ENCODE measurements at places on chromosomes 1 and 21.

DNA sequence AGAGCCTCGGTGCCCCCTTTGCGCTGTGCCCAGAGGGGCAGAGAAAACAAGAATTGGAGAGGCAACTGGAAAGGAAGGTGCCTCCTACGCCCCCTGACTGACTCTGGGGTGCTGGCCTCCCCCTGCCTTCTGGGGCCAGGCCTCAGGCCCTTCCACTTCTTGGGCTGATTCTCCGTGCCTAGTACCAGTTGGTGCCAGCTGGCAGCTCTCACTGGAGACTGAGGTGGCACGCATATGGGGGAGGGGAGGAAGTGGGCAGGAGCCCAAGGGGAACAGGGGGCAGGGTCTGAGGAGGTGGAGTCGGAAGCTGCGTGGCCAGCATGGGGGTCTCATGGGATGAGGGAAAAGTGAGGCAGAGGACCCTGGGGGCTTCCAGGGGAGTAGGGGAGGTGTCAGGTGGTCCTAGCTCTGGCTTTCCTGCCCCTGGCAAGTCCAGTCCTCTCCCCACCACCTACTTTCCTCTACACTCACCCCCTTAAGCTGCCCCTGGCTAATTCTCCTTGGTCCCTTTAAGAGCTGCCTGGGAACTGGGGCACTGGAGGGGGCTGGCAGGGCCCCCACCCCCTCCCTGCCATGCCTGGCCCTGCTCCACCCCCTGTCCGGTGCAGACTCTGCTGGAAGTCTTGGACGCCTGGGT is 6.5 kb upstream of the SEMA4A start:
- DNase-seq: no peak

- no peak for DNase-seq
These were observed 5.0 kb downstream of the ATXN7L2 start for GRCh38 chr1:109488696-109489095.

GRCh38 chr1:185487936-185488335 is 170.9 kb upstream of the IVNS1ABP start:
- DNase-seq: no peak

DNA sequence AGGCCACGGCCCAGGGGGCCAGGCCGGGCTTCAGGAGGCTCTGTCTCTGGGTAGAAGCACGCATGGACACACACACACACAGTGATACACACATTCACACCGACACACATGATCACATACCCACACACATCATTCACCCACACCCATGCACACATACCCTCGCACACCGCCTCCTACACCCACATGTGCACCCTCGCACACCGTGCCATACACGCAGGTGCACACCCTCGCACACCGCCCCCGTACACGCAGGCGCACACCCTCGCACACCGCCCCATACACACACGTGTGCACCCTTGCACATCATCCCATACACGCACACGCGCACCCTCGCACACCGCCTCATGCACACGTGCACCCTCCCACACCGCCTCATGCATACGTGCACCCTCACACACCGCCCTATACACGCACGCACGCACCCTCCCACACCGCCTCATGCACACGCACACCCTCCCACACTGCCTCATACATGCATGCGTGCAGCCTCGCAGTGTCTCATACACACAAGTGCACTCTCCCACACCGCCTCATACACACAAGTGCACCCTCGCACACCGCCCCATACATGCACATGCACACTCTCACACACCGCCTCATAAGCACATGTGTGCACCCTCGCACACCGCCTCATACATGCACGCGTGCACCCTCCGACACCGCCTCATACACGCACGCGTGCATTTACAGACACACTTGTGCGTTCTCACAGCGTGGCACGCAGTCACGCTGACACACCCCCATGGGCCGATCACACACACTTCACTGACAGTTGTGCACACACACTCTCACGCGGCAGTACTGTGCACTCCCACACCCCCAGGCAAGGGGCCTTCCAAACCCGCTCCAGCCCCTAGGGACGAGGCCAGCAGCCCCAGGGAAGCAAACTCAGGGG is 128.1 kb downstream of the SIK1 start:
- no peak for DNase-seq

DNA sequence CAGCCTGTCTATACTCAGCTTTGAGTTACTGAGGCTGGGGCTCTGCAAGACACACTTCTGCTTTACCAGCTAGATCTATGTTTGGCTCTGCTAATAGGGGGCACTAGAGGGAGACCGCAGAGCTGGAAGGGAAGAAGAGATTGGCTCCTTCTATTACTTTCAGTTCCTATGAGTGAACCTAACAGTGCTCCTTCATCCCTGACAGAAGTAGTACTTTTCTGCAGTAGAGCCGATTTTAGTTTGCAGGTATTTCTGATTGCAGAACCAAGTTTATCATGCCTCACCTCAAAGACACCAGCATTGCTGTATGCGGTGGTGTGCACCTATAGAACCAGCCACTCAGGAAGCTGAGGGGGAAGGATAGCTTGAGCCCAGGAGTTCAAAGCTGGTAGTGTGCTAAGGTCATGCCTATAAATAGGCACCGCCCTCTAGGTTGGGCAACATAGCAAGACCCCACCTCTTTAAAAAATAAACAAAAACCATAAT is 5.7 kb upstream of the ZDHHC18 start:
- DNase-seq: no peak

DNA sequence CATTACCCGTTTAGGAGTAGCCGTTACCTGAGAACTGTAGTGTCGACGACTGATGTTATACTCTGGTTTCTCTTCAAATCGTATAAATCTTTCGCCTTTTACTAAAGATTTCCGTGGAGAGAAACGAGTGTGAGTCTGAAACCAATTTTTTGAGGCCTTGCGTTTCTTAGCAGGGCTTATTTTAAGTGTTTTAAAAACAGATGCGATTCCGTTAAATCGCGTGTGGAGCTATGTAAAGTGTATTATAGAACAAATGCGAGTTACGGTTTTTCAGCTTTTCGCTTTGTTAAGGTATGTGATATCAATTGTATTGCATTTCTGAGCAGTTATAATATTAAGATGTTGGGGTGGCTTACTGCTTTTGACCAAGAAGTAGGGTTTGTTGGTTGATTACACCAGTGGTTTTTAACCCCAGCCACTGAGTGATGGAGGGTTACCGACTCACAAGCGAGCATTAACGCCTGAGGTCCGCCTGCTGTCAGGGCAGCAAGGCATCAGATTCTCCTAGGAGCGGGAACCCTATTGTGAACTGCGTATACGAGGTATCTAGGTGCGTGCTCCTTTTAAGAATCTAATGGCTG is 18.0 kb downstream of the KIAA2013 start:
- peak; percentile 58 for DNase-seq

GRCh38 chr1:169295846-169296245 is 71.8 kb downstream of the NME7 start:
- no peak for DNase-seq

- no peak for DNase-seq
These were observed 570 bp downstream of the KCND3 start for GRCh38 chr1:111988743-111989453.

GRCh38 chr1:67274623-67275325 is 32.9 kb upstream of the IL12RB2 start:
- DNase-seq: no peak

DNA sequence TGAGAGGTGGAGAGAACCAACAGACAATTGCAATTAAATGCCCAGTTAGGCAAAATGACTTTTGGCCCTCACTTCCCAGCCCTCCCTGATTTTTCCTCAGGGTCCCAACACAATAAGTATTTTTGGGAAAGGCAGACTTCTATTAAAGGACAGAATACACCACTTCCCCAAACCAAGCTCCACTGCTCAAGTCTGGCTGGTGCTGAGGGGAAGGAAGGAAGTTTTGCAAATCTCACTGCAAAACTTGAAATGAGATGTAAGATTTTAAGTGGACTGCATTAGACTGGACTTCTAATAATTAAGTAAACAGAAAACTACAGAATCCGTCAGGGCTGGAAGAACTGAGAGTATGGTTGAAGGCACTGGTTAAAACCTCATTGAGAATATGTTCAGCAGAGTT is 32.2 kb upstream of the CD1D start:
- DNase-seq: no peak

DNA sequence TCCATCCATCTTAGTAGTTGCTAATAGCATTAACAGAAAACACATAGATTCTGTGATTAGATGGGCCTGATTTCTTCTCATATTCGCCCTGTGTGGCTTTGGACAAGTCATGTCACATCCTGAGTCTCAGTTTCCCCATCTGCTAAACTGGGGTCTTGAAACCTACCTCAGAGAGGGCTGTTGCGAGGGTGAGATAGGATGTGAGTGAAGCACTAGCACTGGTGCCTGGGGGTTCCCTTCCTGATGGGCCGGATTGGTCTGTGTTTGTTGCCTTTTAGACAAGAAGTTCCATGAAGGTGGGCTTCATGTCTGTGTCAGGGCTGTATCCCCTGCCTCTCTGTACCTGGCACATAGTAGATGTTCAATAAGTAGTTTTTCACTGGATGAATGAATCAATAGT is 3.5 kb upstream of the MAN1C1 start:
- no peak for DNase-seq

- DNase-seq: no peak
These were observed 374.0 kb downstream of the CAMTA1 start for GRCh38 chr1:7159116-7159781.

GRCh38 chr1:234683861-234684632 is 74.1 kb upstream of the IRF2BP2 start:
- DNase-seq: no peak

DNA sequence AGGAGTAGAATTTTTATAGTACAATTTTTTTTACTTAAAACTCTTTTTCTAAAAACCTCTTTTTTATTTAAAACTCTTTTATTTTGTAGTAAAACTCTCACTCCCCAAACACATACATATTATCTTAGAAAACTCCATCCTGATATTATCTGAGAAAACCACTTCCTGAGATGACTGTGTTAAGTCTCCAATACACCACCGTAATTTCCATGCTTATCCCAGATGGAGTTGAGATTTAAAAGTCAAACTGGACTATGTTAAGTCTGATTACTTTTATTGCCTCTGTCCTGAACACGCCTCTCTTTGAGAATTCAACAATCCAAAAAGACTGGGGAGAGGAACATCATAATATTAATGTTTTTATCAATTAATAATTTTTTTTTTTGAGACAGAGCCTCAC is 3.7 kb downstream of the SEC16B start:
- no peak for DNase-seq

DNA sequence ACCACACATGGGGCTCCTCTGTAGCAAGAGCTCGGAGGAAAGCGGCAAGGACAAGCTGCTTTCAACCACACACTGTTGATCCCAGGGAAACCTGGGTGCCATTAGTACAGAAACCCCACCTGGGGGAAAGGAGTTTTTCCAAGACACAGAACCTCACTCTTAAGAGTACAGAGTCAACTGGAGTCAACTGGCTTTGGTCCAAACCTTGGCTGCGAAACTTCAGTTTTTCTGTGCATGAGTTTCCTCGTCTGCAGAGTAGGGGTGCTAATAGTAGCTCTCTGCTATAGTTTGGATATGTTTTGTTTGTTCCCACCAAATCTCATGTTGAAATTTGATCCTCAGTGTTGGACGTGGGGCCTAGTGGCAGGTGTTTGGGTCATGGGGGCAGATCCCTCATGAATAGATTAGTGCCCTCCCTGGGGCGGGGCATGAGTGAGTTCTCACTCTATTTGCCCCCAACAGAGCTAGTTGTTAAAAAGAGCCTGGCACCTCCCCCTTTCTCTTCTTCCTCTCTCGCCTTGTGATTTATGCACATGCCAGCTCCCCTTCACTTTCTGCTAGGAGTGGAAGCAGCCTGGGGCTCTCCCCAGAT is 161.1 kb downstream of the PIGK start:
- no peak for DNase-seq

DNA sequence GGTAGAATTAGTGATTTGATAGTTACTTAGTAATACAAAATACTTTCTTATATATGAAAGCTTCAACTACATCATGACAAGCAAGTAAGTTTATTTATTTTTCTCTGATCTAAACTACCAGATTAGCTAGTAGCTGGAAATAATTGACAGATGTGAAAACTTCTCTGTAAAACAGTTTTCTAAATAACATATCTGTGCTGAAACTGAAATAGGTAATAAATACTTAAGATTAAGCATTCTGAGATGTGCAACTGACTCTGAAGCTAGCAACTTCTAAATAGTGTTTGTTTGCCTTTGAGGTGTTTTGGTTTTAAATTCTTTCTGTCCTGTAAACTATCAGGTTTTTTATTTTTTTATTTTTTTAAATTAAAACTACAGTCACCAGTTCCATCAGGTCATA is 18.5 kb upstream of the LHX8 start:
- no peak for DNase-seq

GRCh38 chr1:9294910-9295636 is 2.4 kb downstream of the SPSB1 start:
- DNase-seq: no peak

- DNase-seq: no peak
These were observed 11.2 kb downstream of the COX20 start for GRCh38 chr1:244846653-244847052.

DNA sequence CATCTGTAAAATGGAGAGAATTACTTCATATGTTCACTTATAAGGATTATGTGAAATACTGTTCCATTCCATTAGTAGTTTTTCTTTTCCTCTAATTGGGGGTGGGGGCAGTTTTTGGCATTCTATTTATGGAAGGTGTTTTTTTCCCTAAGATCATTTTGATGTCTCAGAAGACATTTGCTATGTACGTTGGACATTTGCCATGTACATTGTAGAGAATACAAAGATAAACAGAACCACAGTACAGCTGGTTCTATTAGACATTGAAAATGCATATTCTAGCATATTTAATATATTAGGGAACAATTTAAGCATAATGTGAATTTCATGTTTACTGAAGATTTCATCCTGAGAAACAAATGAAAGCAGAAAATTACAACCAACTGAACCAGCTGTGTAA is 98.5 kb downstream of the PTBP2 start:
- DNase-seq: no peak

- DNase-seq: no peak
These were observed 7.5 kb upstream of the ZNF436 start for GRCh38 chr1:23376890-23377811.

- DNase-seq: no peak
These were observed 110.0 kb downstream of the ADSS2 start for GRCh38 chr1:244341455-244342450.

- no peak for DNase-seq
These were observed 95.9 kb downstream of the DISP1 start for GRCh38 chr1:222910699-222911098.

GRCh38 chr1:111101854-111102642 is 37.8 kb downstream of the DRAM2 start:
- no peak for DNase-seq

- DNase-seq: no peak
These were observed 149.8 kb upstream of the ZNHIT6 start for GRCh38 chr1:85857991-85858390.

DNA sequence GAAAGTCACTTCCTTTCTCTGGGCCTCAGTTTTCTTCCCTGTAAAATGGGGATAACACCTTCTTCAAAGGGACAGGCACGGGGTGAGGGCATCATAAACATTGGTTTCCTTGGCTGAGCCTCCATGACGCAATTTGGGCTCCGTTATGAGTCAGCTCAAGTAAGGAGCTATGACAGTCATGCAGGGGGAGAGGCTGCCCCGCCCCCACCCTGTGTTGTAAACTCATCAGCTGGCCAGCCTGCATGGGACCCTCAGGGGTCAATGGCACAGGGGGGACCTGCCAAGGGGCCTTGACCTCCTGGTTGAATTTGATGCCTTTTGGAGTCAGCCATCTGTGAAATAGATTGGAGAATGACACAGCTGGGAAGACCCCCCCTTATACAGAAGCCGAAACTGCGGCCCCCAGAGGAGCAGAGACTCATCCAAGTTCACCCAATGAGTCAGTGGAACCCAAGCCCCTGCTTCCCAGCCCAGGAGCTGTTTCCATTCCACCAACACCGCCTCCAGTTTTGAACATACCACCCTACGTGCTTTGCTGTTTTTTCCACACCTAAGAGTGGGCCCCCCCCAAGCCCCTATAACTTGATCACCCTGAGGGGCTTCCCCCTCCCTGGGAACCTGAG is 36.8 kb upstream of the RUNX3 start:
- DNase-seq: peak; percentile 68
